Left lobe of liver (tissue), 2 donors: ENCODE measurements at places on chromosomes 3 and 15.

GRCh38 chr3:23713641-23714040 is 92.1 kb upstream of the UBE2E1 start:
- DNase-seq, result no peak

DNA sequence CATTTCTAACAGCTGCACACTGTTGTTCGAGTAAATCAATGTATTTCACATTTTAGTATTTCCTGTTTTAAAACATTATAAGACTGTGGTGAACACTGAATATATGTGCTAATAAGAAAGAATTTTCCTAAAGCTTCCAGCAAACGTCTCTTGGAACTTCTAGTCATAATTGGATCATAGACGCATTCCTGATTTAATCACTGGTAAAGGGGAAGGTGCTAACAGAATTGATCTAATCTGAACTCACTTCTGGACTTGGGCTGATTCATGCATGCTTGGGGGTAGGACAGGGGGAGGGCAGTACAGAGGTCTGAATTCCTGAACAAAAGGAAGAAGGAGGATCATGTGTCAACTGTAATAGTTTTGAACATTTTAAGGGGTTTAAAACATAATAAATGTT is 7.3 kb upstream of the LEKR1 start:
- DNase-seq, result no peak

GRCh38 chr3:76815561-76815960 is 224.3 kb upstream of the ROBO2 start:
- no peak for DNase-seq

- DNase-seq, result no peak
Measured at GRCh38 chr3:34073961-34074360, 275.5 kb downstream of the PDCD6IP start.

DNA sequence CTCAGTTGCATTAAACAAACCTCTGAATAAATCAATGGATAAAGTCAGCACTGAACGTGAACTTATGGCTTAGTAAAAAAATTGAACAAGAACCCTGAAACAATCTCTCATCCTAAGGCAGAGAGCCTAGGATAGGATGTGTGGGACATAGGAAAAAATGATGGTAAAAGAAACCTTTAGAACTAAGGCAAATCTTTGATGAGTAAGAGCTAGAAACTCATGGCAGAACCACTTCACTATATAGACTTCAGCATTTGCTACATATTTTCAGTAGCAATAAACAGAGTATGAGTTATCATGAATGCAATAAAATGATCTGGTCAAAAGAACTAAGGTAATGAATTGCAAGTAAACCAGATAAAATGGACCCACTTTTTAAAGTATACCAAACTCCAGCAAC is 725.8 kb upstream of the DPPA4 start:
- no peak for DNase-seq

GRCh38 chr3:173529062-173529711 is 131.6 kb downstream of the NLGN1 start:
- no peak for DNase-seq

GRCh38 chr3:29764041-29764440 is 483.2 kb downstream of the RBMS3 start:
- no peak for DNase-seq

DNA sequence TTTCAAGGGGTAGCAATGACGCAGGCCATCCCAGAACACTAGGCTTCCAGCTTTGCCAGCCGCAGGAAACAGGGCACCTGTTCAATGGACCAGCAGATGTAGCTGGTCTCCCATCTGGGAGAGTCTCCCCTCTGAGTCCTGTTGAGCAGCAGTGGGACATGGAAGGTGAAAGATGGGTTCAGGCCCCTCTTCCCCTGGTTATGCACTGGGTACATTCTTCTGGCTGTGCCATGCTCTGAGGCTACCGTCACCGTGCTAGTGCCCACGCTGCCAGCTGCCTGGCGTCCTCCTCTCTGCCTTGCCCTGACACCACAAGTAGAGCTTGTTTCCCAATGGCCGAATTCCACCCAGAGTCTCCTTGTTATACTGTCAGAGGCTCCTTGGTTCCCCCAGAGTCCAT is 63.1 kb downstream of the TLE3 start:
- no peak for DNase-seq

- no peak for DNase-seq
Measured at GRCh38 chr3:125359700-125360099, 15.4 kb downstream of the ZNF148 start.

DNA sequence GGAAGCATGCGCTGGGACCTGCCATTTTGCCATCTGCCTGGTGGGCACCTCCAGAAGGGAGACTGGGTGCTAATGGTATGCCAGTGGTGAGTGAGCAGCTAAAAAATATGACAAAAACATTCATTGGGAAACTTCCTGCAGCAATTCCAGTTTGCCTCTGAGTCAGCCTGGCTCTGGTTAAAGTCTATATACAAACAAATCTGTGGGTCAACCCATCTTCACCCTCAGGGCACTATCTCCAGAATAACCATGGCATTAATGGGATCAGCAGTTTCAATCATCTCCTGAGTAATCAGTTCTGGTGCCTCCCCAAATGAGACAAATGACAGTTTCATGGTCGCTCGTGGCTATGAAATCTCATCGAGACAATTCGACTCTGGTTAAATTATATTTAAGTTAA is 21.5 kb downstream of the FRMD4B start:
- no peak for DNase-seq

- DNase-seq, result no peak
Measured at GRCh38 chr3:142896201-142896755, 7.4 kb upstream of the PCOLCE2 start.

- no peak for DNase-seq
Measured at GRCh38 chr3:81554801-81555200, 206.6 kb downstream of the GBE1 start.

DNA sequence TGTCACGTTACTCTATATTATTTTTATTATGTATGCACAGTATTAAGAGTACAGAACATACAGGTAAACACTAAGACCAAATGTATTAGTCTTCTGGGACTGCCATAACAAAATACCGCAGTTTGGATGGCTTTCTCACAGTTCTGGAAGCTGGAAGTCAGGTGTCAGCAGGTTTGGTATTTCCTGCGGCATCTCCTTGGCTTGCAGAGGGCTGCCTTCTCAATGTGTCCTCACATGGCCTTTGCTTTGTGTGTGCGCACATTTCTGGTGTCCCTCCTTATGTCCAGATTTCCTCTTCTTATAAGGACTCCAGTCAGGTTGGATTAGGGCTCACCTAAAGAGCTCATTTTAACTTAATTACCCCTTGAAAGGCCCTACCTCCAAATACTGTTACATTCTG is 53.8 kb upstream of the CPOX start:
- no peak for DNase-seq

DNA sequence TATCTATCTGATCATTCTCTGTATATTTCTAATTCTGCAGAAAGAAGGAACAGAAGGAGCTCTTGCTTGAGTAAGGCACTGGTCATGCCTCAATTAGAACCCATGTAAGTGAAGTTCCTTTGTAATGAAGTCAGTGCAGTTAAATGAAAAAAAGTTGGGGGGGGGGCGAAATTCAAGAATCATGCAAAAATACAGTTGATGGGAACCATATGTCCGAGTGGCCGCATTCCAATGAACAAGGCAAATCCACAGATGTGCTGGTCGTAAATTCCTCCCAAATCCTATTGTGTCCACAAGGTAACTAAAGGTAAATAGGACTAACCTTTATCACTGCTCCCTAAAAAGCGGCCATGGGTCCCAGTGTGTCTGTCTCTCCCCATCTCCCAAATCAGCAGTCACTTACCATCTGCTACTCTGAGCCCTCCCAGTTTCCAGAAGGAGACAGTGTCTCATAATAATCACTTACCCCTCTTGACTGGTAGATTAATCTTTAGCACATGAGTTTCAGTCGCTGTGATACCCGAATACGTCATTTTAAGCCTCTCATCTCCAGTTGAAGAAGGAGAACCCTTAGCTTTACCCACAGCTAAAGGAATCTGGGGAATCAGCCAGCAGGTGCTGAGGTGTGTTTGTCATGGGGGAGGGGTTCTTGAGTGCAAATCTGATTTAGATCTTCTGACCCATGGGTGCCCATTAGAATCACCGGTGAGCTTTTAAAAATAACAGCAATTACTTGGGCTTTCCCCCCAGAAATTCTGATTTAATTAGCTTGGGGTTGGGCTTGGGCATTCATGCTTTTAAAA is 56.3 kb upstream of the EPHB3 start:
- no peak for DNase-seq

DNA sequence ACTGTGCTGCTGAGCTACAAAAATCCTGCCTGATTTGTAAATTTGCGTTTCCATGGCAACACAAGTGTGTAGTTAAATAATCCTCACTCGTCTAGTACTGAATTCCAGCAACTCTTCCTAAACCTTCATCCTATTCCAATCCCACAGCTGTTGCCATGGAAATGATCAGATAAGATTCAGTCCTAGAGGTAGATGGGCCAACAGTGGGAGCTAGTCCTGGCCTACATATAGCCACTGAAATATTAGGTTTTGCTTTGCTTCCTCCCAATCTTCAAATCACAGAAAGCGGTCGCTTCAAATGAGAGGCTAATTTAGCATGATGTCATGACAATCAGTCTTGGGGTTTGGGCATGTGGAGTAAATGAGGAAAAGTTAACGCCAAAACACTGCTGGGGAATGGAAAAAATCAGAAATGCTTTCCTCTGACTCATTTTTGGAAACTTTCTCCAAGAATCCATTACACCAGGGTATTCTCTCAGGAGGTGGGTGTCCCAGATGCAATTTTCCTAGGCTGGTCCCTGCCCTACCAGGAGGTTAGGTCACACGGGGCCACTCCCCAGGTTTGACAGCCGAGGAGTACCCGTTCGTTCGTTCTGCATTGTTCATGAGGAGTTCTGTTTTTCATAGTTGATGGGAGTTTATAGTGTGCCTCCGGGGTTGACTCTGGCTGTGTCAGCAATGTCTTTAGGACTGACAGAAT is 159.2 kb upstream of the SLCO3A1 start:
- DNase-seq, result no peak

- no peak for DNase-seq
Measured at GRCh38 chr15:65806397-65806796, 14.3 kb upstream of the DENND4A start.

GRCh38 chr3:45590822-45591546 is 3.6 kb upstream of the LIMD1 start:
- no peak for DNase-seq

DNA sequence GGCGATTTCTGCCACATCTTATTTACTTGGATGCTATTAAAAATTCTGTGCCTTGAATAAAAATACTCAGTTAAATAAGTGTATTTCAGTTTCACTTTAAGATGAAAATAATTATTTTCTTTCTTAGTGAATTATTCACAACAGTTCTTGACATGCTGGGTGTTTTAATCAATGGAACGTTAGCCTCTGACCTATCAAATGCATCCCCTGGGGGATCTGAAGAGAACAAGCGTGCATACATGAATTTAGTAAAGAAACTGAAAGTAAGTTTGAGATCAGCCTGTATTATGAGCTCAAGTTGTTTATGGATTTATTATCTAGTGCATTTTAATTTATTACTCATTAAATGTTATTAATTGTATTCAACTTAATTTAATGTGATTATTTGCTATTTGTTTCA is 597 bp downstream of the P2RY12 start:
- DNase-seq, result no peak
